ENCODE measurements at places on chromosomes 4 and X.
A peak's percentile ranks its signal among the peaks of the same experiment; 100 is the strongest.

DNA sequence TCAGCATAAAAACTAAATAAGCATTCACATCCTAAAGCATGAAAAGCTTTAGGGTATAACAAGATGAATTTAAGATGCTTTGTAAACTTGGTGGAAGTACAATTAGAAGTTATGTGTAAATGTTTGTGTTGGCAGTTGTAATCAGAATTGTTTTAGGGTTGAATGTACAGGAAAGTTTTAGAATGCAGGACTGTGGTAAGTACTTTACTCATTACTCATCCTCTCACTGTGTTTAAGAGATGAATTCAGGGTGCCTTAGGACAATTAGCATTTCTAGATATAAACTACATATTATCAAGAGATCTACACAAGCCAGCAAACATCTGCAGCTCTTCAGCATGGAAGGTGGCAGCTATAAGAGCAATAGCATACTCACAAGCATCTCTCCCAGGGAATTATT, 77.5 kb upstream of the ELOVL6 start:
- DNase-seq, result no peak

DNA sequence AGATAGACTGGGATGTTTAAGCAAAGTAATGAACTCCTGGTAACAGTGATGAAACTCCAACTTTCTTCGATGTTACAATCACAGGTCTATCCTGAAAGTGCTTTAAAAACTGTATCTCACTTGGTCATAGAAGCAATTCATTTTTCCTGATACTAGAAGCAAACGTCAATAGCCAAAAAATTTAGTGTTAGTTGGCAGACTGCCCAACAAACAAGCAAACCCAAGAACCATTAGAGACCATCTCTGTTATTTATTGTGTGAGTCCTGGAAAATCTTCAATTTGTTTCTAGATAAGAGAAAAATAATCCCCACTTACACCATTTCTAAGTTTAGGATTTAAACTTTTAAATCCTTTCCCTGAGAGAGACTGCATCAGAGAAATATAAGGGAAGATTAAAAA, 553.9 kb downstream of the INPP4B start:
- no peak for DNase-seq

GRCh38 chr4:102439812-102440211, 61.3 kb upstream of the NFKB1 start:
- no peak for DNase-seq

DNA sequence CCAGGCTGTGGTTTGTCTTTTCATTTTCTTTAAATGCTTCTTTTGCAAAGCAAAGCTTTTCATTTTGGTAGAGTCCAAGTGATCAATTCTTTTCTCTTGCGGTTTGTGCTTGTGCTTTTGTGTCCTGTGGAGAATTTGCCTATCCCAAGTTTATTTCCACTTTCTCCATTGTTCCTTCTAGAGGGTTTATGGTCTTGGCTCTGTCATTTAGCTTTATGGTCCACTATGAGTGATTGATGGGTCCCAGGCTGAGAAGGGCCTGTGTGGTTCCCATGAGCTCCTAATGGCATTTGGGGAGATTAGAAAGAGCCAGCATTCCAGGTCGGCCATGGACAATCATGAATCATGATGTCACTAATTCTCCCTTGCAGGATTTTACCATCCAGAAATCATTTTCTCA, 86.5 kb downstream of the CPZ start:
- DNase-seq, result no peak

DNA sequence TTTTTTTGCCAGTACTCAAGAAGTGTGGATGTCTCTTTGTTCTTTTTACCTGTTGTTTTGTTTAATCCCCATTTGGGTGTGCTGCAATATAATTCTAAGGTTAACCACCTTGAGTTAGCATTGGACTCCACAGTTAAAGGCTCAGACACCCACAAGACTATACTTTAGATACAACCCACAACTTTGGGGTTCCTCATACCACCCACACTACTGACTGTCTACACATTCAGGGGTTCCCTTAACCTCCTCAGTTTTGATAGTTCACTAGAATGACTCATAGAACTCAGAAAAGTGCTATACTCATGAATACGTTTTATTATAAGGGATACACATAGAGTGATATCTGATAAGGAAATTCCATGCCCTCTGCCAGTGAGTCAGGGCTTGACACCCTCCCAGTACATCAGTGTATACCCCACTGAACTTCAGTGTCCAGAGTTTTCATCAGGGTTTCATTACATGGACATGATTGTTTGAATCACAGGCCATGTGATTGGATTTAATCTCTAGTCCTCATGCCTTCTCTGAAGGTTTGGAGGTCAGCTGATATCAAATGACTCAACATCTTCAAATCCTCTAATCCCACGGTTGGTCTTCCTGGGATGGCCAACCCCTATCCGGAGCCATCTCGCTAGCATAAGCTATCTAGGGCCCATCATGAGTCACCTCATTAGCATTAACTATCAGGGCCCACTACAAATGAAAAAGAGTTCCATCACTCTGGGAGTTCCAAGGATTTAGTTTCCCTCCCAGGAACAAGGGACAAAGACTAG, 357.7 kb upstream of the EMCN start:
- no peak for DNase-seq

GRCh38 chr4:155543126-155543765, 123.4 kb upstream of the GUCY1A1 start:
- DNase-seq, result no peak

GRCh38 chr4:176436293-176436973, 116.7 kb downstream of the SPCS3 start:
- no peak for DNase-seq

DNA sequence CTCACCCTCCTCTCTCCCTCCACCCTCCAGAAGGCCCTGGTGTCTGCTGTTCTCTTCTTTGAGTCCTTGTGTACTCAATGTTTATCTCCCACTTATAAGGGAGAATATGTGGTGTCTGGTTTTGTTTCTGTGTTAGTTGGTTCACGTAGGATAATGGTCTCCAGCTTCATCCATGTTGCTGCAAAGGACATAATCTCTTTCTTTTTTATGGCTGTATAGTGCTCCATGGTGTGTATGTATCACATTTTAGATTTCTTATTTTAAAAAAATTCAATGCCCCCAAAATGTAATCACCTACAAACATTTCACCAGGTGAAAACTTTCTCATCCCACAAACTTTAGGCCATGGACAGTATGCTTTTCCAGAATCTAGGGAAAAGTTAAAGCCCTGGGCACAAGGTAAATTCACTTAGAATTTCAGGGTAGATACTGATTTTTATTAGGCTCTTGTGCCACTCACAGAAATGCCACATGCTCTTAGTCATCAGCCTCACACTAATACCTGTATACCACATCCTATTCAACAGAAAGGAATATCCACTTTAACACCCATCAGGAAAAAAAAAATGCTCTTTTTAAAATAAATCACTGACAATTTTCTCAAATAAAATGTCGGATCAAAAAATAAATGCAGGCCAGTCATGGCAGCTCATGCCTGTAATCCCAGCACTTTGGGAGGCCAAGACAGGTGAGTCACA, 104.8 kb upstream of the ENPP6 start:
- DNase-seq, result no peak

DNA sequence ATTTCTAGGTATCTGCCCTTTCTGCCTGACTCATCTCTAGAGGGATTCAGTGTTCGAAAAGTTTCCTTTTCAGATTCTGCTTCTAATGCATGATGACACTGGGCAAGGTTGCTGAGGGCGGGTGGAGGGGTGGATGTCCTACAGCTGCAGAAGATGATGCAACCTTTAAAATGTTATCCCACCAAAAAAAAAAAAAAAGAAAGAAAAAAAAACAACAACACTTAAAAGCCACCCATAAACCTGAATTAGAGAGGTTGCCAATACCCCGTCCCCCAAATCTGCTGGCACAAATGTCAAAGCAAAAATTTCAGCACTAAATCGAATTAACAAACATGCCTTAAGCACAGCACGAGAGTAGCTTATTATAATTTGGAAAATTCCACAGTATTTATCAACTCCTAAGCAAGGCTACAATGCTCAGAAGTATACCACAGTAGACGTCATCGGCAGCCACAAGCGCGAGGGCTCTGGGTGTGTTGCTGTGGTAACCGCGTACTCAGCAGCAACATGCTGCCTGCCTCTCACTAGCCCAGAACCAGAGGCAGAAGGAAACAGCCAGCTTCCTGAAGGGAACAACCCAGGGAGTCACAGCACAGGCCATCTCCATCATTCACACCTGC, 167.5 kb upstream of the MAP3K15 start:
- no peak for DNase-seq

DNA sequence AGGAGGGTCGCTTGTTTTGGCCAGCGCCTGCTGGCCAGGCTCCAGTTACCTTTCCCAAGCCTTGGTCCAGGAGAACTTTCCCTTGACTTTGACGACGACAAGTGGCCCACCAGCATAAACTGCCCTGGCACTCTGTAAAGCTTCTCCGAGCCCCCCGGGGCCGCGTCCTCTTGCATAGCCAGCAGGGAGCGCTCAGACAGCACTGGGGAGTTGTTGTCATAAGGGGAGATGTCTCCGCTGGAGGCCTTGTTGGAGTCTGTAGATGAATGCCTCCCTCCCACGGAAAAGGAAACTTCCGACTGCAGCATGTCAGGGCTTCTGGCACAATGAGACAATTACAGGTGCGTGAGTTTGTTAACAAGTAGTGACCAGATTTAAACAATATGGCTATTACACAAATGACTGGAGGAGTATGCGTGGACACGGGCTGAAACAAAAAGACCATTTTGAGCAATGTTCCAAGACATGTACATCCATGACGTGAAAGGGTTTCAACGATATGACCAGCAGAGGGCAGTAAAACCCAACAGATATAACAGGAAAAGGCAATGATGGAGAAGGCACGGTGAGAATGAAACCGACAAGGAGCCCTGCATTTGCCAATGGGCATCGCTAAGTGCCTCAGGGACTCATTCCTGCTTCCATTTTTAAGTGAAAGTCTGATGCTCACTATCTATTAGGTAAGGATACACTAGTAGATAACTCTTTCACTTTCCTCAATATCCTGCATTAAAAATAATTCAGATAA, 33.0 kb downstream of the HCCS start:
- peak; percentile 40 for DNase-seq

- DNase-seq, result no peak
Measured at GRCh38 chr4:144955104-144955503, 142.9 kb downstream of the ANAPC10 start.

DNA sequence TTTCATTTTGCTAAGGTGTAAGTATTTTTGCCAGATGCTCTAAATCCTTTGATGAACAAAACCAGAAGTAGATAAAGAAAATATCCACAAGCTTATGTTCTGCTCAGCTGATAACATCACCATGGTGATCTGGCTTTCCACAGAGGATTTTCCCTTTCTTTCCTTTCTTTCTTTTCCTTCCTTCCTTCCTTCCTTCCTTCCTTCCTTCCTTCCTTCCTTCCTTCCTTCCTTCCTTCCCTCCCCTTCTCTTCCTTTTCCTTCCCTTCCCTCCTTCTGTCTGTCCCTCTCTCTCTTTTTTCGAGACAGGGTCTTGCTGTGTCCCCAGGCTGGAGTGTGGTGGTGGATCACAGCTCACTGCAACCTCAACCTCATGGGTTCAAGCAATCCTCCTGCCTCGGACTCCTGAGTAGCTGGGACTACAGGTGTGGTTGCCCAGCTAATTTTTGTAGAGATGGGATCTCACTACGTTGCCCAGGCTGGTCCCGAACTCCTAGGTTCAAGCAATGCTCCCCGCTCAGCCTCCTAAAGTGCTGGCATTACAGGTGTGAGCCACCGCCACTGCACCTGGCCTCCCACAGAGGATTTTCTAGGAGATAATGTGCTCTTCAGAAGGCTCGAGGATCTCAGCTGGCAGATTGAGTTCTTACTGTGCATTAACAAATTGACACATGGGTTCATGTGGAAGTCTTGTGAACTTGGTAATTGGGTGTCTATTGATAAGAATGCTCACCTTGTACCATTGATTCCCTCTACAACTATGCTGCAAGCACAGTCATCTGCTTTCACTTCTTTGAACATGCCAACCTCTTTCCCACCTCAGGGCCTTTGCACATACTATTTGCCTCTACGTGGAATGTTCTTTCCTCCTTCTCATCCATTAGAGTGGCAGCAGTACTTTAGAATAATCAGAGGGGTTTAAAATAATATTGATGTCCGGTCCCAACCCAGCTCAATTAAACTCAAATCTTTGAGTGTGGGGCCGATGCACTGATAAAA, 1.4 kb upstream of the RHOH start:
- DNase-seq, result no peak

GRCh38 chr4:1703867-1704266, 8.3 kb downstream of the SLBP start:
- no peak for DNase-seq

DNA sequence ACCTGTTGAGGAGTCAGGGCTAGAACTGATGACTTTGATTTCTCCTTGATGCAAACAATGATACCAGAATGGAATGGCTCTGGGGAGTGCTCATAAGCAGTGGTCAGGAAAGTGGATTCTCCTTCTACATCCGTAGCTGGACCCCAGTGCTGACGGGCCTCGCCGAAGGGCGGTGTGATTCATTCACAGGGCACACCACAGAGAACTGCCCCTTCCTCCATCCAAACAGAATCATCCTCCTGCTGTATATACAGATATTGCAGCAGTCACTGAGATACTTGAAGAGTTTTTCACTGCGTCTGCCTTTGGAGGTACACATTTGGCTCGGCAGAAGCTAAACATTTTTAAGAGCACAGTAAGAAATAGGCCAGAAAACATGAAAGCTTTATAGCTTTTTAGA, 7.3 kb upstream of the DCTD start:
- no peak for DNase-seq

All from NCI-H187 (cell line).